Right renal cortex interstitium (tissue), 3 donors: ENCODE measurements at places on chromosomes 5 and 9.

- DNase-seq, result no peak
Observed at GRCh38 chr5:118519466-118519865, 468.9 kb downstream of the DTWD2 start.

DNA sequence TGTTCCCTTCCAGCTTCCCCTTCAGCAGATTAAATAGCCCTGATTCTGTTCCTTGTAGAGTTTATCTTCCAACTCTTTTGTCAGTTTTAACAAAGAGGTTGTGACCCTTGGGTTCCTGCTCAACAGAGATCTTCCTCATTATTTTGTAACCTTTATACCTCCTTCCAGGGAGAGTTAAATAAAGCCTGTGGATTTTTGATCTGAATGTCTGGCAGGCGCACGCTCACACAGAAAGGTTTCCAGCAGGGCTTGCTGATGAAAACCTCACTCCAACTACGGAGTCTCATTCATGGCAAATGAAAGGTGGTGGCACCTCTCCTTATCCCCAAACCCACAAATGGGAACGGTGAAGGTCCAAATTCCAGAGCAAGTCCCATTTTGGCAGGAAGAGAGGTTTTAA, 129.0 kb downstream of the SREK1 start:
- DNase-seq, result no peak

DNA sequence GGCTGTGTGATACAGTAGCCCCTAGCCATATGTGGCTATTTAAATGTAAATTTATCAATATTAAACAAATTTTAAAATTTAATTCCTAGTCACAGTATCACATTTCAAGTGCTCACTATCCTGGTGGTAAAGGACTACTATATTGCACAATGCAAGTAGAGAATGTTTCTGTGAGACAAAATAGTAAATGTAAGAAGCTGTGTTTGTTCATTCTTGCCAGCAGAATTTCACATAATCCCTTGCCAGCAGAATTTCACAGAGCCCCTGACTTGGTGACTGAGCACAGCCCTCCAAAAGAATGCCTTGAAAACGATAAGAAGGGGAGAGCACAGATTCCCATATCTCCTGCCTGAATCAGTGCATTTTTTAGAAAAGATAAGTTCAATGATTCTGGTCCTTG, 75.9 kb upstream of the SELENOP start:
- no peak for DNase-seq

DNA sequence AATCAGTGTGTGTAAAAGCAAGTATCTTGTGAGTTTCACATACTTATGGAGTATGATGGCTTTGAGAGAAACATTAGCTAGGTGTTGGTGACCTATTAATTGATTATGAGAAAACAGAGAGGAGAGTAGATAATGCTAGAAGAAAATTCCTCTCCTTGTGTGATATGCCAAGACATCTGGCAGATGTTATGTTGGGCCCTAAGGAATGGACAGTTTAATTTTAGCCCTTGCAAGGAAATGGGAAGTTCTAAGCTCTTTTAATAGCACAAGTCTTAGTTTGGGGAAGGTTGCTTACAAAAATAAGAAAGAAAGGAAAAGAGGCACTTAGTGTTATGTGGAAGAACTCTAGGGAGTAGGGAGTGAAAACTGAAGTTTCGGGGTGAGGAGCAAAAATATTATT, 5.1 kb downstream of the ZNF462 start:
- DNase-seq, result no peak

DNA sequence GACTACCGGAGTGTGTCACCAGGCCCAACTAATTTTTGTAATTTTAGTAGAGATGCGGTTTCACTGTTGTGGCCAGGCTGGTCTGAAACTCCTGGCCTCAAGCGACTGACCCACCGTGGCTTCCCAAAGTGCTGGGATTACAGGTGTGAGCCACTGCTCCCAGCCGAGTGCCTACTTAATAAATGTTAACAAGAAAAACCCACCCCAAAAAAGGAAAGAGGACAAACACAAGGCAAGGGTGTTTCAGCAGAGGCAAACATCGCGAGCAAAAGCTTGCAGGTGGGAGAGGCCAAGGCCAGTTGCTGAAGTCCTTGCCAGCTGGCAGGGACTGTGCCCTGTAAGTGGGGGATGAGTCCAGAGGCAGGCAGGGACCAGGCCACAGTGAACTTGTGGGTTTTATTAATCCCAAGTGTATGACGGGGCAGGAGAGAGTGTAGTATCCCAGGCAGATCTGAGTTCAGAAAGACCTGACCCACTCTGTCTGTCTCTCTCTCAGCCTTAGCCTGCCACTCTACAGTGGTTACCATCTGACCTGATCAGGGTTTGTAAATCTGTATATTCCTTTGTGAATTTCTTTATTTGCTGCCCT, 6.4 kb upstream of the FPGS start:
- no peak for DNase-seq

GRCh38 chr9:36039696-36040095, 3.0 kb downstream of the RECK start:
- no peak for DNase-seq

DNA sequence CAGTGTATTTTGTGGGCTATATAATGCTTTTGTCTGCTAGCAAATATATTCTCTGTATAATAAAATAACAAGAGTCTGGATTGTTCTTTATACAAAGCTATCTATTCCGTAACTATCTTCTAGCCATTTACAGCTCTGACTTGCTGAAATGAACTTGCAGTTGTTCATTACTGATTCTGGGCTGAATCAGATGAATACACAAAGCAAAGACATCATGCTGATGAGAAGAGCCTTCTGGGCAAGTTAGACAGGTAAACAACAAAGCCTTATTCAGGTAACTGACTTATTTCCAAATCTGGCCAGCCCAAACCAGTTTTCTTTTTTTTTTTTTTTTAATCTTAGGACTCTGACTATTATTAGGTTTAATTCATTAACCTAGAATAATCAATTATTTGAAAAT, 255.5 kb downstream of the KIAA0825 start:
- DNase-seq, result no peak

GRCh38 chr9:1554081-1555035, 460.8 kb upstream of the SMARCA2 start:
- DNase-seq, result no peak

- DNase-seq, result no peak
Observed at GRCh38 chr9:114884787-114885452, 45.5 kb downstream of the TNFSF8 start.

GRCh38 chr5:140060816-140061215, 17.7 kb upstream of the NRG2 start:
- DNase-seq, result no peak

DNA sequence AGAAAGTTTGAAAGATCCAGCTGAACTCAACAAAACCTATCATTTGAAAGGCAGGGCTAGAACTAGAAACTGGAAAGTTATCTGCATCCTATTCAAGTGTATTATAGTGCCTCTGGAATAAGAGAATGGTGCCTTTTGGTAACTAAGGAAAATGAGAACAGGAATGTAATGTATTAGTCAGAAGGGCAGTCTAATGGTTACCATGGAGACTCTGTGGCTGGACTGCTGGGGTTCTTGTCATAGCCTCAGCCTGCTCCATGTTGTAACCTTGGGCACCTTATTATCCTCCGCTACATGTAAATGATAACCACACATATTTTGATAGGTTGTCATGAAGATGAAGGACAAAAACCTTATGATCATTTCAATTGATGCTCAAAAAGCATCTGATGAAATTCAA, 24.6 kb upstream of the IFNB1 start:
- no peak for DNase-seq

- DNase-seq, result peak; percentile 27
Observed at GRCh38 chr5:24539613-24540012, 105.2 kb downstream of the CDH10 start.

GRCh38 chr5:179219661-179220620, 125.3 kb downstream of the ADAMTS2 start:
- DNase-seq, result no peak

GRCh38 chr5:6840136-6840793, 127.0 kb downstream of the TENT4A start:
- no peak for DNase-seq

DNA sequence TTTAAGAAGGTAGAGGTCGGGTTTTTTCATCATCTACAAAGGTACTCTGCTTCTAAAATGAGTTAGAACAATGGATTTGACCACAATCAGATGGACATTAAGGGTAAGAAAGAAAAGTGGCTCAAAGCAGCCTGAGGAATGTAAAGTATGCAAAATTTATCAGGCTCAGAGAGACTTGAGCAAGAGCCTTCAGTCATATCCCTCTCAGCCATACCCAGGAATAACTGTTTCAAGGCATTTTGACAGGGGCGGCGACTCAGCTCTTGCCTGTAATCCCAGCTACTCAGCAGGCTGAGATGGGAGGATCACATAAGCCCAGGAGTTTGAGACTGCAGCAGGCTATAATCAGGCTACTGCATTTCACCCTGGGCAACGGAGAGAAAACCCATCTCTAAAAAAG, 38.8 kb upstream of the ANXA2R start:
- DNase-seq, result no peak

DNA sequence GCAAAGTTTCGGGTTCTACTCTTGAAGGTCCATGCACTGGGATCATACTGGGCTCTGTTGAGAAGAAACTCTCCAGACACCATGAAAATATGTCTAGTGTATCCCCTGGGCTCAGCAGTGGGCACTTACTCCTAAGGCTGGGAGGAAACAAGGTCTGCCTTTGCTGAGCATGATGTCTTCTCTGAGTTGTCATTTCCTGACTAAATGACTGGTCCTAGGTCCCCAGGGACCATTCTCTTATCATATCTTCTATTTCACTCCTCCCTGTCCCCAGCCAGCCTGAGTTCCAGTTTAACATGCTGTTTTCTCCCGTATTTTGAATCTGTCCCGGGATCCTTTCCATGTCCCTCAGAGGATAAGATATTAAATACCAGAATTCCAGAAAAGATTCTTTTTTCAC, 225.4 kb downstream of the MTRR start:
- DNase-seq, result no peak

DNA sequence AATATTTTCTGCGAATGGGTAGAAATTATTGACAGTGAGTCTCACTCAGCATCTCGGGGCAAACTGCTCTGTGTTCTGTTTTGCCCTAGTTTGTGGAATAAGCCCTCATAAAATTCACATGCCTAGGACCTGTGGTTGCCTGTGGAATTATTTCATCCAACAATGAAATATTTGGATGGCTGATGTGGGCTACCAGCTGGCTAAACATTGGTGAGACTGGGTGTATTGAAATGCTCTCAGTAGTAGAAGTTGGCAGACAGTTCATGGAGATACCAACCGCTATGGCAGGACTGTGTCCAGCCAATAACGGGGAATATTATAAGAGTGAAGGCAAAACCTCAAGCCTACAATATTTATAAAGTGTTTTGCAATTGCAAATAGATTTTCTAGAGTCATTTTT, 344.1 kb upstream of the RPS23 start:
- no peak for DNase-seq

DNA sequence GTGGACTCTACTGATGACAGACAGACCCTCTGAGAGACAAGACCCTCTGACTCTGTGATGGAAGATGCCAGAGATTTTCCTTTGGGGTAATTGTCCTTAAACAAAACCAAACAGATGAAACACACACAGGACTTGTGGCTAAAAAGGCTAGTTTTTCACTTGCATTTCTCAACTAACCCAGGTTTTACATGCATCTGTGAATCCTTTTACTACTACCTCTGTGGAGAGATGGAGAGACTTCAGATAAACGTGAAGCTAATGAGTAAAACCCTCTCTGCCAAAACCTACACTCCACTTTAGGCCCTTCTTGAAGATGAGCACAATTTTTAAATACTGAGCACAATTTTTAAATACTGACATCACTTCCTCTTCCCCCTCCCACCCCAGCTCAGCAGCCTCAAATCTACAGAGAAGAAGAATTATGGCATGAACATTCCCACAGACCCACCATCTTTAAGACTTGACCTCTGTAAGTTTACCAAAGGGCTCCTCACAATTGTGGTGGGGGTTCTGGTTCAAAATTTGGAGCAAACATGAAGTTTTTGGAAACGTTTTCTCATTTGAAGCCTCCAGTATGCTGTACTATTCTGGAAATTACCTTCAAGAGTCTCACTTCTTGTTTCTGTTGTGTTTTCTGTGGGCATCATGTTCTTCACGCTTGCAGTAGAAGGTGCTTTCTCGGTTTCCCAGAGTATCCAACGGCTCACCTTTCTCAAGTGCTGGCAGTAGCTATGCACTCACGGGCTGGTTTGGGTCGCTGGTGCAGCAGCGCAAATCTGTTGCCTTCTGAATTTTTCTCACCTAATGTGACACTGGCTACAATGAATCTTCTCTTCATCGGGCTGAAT, 42.7 kb downstream of the ACER2 start:
- no peak for DNase-seq

DNA sequence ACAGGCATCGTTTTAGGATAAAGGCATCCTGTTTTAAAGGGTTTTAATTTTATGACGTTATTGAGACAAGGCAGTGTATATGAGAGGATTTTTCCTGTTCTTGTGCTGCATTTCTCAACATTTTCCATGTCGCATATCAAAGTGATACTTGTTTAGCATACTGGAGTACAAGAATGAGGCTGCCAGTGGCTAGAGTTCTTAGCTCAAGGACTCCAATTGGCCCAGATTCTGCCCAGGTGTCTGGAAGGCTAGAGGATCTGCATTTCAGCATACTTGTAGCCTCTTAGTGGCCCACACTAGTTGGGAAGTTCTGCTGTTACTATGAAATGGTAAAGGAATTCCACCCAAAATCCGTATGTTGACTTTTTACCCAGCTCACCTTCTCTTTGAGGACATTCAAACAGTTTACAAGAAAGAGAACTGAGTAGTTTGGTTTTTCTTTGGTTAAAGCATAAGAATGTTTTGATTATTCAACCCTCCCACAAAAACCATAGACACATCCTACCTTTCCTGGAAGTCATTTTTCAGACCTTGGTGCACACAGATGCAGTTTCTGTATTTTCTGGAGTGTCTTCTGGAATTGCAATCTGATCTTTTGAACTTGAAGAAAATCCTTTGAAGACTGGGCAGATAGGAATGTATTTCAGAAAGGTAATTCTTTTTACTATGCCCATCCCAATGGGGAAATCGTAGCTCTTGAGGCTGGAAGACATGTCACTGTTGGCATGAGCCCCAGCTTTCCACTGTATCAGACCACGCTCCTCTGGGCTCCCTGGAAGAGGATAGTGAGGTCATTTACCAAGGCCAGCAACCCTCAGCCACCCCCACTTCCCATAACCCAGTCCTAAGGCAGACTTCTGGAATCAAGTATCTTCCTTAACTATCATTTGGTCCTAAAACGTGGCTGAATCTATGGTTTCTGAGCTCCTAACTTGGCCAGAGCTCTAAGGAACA, 11.3 kb downstream of the SLC23A1 start:
- DNase-seq, result no peak

GRCh38 chr9:126159430-126160060, 167.1 kb upstream of the MVB12B start:
- DNase-seq, result no peak
